ENCODE measurements at places on chromosomes 6 and 20.

GRCh38 chr6:73585566-73586415 is 65.0 kb upstream of the EEF1A1 start:
- peak; percentile 80 for DNase-seq

GRCh38 chr6:5569491-5569890 is 308.2 kb downstream of the FARS2 start:
- DNase-seq: peak; percentile 62

- no peak for DNase-seq
Observed at GRCh38 chr6:163444077-163444476, 29.6 kb downstream of the QKI start.

DNA sequence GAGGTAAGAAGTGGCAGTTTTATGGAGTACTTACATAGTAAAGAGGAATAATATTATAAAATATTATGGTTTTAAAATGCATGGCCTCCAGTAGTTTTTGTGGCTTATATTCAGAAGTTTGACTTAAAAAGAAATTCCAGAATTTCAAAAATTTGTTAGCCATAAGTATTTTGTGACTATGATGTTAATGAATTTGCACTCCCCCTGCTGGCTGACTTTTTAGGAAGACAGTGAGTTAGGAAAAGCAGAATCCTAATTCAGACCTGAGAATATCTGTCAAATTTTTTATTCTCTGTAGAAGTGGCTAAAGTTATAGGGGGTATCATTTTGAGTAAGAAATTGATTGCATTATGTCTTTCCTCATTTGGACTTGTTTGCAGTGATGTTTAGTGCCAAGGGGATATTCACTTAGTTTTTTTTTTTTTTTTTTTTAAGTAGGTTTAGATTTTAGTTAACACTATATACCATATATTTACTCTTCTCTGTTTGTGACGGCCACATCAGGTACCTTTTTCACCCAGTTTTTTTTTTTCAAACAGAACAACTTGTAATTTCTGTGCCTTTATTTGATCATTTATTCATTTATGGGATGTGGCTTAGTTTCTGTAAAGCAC is 40.8 kb downstream of the ZFAND3 start:
- peak; percentile 62 for DNase-seq

DNA sequence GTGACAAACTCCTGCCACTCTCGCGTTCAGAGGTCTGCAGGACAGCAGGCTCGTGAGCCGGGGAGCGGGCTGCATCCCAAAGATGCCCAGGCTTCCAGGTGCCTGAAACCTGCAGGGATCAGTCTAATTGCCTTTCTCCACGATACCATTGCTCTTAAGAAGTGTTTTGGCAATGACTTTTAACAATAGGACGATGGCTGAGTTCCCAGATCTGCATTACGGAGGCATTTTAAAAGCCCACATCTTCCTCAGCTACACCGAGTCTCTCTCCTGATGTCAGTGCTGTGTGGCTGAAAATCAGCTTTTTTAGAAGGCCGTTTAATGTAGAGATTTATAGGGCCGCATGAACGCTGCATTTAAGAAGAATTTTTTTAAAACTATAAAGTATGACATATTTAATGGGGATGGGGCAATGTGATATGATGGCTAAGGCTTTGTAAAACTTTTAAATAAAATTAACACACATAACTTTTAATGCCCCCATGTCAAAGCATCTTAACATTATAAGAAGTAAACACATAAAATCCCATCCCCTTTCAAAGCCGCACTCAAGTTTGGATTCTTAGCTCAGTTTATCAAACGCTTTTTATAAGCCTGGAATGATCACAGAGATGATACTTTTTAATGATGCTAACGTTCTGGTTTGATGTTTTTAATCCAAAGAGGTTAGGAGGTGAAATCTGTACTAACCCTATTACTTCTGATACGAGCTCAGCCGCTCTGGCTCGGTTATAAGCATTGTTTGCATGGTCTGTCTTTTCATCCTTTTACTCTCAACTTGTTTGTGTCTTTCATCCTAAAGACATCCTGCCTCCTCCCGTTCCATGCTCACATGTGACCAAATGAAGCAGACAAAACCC is 386.0 kb downstream of the SMOC2 start:
- DNase-seq: no peak

DNA sequence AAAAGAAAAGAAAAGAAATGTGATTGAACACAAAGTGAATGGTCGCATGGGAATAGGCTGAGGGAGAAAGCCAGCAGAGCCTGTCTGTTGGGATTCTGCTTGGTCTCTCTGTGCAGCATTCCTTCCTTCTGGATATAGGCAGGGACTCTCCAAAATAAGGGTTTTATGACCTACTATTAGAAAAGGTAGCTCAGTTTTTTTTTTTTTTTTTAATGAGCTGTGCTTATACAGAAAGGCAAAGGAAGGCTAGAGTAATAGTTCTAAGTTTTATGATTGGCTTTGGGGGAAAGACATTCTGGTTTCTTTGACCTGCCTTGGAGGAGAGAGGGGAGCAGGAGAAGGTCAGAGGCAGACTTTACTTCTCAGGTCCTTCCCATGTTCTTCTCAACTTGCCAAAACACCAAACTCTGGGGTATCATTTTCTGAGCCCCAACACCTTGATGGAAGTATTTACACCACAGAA is 18.8 kb upstream of the IER3 start:
- no peak for DNase-seq

DNA sequence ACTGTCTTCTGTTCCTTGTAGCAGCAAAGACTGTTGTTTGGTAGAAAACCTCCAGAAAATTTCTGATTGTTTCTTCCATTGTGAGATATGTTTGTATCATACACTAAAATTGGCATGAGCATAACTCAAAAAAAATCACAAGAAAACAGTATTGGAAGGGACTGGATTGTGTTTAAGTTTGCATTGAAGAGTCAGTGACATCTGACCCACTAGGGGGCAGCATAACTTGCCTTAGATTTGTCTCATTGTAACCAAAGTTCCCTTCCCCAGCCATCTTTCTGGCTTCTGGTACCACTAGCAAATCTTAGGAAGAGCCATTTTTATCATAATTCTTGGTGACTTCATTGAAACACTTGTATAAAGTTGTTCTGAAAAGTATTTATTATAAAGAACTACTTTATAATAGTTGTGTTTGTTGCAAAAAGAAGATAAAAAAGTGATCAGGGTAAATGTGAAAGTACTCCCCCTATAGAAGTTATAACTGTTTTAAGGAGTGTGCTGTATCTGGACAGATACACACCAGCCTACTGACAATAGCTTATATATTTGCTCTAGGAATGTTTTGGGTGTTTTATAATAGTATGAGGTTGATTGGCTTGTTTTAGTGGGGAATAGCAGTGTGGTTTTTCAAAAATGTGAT is 7.7 kb downstream of the CSTF1 start:
- peak; percentile 84 for DNase-seq

DNA sequence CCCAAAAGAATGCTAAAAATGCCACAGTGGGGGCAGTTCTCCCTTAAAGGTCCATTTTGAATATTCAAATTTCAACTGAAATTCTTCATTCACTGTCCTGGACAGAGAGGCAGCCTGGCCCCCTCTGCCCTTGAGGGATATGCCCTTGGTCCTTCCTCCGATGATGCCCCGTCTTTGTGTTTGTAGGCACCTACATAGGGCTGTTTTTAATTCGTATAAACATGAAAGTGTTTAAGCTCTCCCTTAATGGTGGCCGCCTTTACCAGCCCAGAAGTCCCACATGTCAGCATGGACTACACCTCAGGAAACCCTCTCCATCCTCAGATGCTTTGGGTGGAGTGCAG is 70.2 kb downstream of the SSR1 start:
- no peak for DNase-seq

GRCh38 chr6:100968949-100969348 is 87.8 kb upstream of the ASCC3 start:
- DNase-seq: no peak

DNA sequence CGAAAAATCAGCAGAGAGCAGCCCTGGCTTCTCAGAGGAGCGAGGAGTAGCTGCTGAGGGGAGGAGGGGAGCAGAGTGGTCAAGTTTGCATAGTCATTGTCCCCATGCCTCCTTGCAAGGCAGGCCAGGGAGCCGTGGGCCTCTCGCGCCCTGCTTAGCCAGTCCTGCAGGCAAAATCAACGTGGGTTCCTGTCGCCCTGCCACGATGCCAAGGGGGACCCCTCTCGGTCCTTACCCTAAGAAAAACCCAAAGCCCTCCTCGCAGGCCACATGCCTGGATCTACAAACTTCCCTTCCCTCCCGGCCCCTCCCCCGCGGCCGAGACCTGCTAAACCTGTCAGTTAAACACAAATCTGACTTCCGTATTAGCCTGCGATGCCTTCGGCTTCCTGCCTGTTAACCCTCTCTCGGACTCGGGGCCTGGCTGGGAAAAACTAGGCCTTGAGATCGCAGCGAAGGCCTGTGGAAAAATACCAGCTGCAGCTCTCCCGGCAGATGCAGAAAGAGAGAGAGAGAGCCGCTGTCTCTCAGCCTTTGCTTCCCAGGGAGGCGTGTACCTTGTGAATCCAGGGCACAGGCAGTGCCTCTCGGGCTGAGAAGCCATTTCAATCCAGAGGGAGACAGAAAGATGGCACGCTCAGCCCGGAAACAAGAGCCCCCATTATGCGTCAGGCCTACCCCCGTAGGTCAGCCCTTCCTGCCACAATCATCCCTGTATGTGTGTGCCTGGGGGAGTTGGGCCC is 968 bp upstream of the ZMYND8 start:
- peak; percentile 92 for DNase-seq

GRCh38 chr6:168546151-168546550 is 105.2 kb downstream of the SMOC2 start:
- DNase-seq: peak; percentile 17

GRCh38 chr20:62658593-62659178 is 16.4 kb downstream of the SLCO4A1 start:
- no peak for DNase-seq

DNA sequence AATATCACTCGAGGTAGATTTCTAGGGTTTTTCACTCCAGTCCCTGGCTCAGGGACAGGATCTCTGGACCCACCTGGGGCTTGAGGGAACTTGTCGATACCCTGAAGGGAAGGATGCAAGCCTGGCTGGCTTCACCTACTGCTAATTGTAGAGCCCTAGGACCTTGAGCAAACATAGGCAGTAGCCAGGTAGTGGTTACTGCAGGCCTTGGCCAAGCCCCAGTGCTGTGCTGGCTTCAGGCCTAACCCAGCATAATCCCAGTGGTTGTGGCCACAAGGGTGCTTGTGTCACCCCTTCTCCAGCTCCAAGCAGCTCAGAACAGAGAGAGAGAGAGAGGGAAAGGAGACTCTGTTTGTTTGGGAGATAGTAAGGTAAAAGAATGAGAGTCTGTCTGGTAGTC is 5.8 kb upstream of the MCM9 start:
- no peak for DNase-seq

DNA sequence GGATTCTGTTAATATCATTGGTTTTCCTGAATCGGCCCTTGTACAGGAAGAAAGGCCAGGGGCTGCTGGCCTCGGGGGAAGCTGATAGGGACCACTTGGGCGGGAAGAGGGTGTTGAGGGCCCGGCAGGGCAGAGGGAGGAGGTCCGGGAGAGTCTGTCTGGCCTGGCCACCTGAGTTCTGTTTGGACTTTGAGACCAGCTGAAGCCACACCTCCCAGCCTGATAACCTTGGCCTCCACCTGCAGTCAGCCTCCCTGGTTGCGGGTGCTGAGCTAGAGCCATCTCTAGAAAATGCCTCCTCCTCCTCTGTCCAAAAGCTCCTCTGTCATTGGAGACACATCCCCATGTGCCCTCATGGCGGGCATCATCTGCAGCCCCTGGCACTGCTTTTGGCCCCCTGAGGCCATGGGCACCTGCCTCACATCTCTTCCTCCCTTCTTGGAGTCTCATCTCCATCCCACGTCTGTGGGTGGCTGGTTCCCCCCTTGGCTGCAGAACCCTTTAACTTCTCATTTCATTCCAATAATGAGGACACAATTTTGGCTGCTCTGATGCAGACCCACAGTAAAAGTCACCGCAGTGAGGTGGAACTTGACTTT is 16.6 kb downstream of the APCDD1L start:
- no peak for DNase-seq

- peak; percentile 74 for DNase-seq
Observed at GRCh38 chr20:52031563-52032303, 159.8 kb downstream of the ZFP64 start.

DNA sequence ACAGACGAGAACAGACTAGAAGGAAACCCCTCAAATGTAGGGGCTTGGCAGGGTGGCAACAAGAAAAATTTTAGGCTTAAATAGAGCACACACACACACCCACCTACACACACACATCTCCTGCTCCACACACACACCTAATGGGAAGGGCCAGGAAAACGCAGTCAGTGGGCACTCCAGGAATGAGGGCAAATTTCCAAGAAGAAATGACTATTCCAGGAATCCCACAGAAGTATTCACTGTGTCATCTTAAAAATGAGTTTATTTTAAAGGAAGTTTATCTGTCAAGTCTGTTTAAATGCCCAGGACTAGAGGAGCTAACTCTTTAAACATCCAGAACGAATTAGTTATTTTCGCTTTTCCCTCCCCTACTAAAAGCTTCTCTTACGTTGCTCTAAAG is 13.0 kb downstream of the ALDH8A1 start:
- peak; percentile 63 for DNase-seq

DNA sequence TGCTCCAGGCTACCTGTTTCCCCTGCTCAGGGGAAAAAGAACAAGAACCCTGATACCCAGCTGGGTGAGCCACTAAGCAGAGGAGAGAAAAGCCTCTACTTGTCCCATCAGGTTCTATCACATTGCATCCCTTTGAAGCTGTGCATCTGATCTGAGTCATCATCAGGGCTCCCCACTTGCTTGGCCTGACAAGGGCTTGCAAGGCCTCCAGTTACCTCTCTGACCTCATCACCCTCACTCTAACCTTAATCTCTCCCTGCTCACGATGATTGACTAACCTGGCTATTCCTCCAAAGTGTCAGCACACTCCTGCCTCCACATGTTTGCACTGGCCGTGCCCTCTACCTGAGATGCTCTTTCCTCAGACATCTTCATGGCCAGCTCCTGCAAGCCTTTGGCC is 309.5 kb upstream of the CHD6 start:
- DNase-seq: no peak

DNA sequence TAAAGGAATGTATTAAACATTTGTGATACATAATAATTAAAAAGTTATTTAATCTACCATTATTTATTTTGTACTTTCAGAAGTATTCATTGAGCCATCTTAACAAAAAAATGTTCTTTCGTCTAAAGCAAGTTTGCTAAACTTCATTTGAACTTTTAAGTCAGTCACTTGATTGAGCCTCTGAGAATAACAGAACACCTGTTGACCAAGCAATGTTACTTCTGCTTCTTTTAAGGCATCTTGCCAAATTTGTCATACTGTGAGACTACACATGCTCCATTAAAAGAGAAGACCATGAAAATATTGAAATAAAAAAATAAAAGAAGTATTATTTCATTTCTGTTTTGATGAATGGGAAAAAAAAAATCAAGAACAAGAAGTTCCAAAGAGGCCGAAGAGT is 141.8 kb upstream of the BMP5 start:
- DNase-seq: no peak
